Small intestine (tissue), 16 donors: ENCODE measurements at places on chromosomes 4 and X. TPM values are rescaled to one million over a fixed set of nuclear protein-coding genes. Genes with fewer than 3 reads are reported as not detected.

GRCh38 chr4:120085705-120086104 is 19.1 kb upstream of the MAD2L1 start:
- DNase-seq: no peak
- no peak overlapping the region for H3K27ac ChIP-seq
- H3K4me1 ChIP-seq: no peaks in the 10 kb centered on the region
- H3K27me3 ChIP-seq: no peaks in the 10 kb centered on the region
- no peak overlapping the region for H3K4me3 ChIP-seq

- no peaks in the 10 kb centered on the region for H3K27me3 ChIP-seq
- H3K4me3 ChIP-seq: no peak overlapping the region
- H3K4me1 ChIP-seq: no peaks in the 10 kb centered on the region
- H3K36me3 ChIP-seq: no peaks in the 10 kb centered on the region
Observed at GRCh38 chr4:172011196-172011595, 198.0 kb downstream of the GALNTL6 start.

- no peaks in the 10 kb centered on the region for H3K36me3 ChIP-seq
- H3K27me3 ChIP-seq: no peaks in the 10 kb centered on the region
- DNase-seq: no peak
- H3K4me3 ChIP-seq: no peak overlapping the region
Observed at GRCh38 chr4:158285429-158286216, 75.3 kb downstream of the TMEM144 start.

GRCh38 chr4:94714365-94715160 is 43.2 kb upstream of the BMPR1B start:
- no peaks in the 10 kb centered on the region for H3K36me3 ChIP-seq
- H3K27me3 ChIP-seq: no peaks in the 10 kb centered on the region
- DNase-seq: no peak
- H3K4me1 ChIP-seq: no peaks in the 10 kb centered on the region

DNA sequence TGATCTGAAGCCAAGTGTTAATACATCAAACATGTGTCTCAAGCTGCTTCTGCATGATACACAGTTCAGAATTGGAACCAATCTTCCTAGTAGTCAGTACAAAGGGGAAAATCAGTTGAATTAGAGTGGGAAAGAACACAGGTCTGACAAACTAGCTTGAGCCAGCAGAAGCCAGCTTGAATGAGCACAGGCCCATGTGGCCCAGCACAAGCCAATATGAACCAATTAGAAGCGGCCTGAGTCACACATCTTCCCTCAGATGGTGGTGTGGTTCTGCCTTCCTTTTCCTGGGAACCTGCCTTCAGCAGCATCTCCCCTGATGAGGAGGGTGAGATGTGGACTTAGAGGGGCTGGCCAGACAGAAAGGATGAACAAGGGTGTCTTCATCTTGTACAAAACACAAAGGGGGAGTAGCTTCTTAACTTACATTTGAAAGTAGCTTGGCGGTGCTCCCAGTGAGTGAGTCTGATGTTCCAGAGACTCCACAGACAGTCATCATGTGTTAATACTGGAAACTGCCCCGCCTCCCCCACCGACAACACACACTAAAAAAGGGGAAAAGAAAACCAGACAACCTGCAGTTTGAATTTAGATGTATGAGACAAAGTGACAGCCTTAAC is 72.0 kb downstream of the FRMPD4 start:
- no peak for DNase-seq
- H3K4me1 ChIP-seq: no peaks in the 10 kb centered on the region
- H3K4me3 ChIP-seq: no peak overlapping the region
- no peaks in the 10 kb centered on the region for H3K36me3 ChIP-seq
- H3K27ac ChIP-seq: no peak overlapping the region

GRCh38 chr4:10253765-10254164 is 137.2 kb upstream of the WDR1 start:
- no peak overlapping the region for H3K27ac ChIP-seq
- H3K36me3 ChIP-seq: no peaks in the 10 kb centered on the region
- no peaks in the 10 kb centered on the region for H3K27me3 ChIP-seq
- H3K4me3 ChIP-seq: no peak overlapping the region
- DNase-seq: no peak

DNA sequence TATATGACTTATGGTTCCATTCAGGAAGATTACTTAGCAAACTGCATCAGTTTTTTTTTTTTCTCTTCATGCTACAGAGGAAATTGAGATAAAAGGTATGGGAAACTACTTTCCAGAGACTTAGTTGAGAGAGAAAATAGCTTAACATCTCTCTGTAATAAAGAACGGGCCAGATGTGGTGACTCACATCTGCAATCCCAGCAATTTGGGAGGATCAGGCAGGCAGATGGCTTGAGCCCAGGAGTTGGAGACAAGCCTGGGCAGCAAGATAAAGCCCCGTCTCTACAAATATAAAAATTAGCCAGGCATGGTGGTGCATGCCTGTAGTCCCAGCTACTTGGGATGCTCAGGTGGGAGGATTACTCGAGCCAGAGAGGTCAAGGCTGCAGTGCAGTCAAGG is 271.2 kb upstream of the TENM3 start:
- no peak overlapping the region for H3K4me3 ChIP-seq
- DNase-seq: no peak
- no peak overlapping the region for H3K27ac ChIP-seq
- H3K36me3 ChIP-seq: no peaks in the 10 kb centered on the region
- no peaks in the 10 kb centered on the region for H3K27me3 ChIP-seq
- H3K4me1 ChIP-seq: no peaks in the 10 kb centered on the region

DNA sequence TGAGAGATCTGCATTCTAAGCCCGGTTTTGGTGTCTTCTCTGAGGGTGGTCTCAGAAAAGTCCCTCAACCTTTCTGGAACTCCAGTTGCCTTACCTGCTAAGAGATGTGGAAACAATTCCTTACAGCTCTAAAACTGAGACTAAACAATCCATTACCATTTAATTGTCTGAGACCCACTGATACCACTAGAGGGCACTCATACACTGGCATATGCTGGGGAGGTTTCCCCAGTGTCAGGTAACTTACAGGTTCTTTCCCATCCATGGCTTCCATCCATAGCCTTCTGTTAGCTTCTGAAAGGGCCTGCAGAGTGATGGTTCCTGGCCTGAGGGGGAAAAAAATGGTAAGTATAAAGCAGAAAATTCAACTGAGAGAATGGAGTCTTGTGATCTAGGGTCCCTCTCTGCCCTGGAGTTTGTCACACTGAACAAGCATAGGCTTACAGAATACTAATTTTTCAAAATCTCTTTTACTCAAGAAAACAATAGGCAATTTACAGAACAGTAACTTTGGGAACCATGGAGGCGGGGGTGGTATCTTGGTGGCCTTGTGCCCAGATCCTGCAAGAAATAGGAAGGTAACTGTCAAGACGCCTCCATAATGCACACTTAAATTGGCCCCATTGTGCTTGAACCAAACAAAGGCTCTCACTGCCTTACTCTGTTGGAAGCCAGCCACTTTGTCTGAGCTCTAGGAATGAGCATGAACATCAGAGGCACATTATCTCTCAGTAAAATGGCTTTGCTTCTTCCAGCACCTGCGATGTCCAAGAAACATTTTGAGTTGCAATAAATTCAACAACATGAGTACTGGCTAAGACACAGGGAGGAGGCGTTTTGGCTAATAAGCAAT is 236.1 kb downstream of the OPHN1 start:
- no peaks in the 10 kb centered on the region for H3K4me1 ChIP-seq
- no peak overlapping the region for H3K27ac ChIP-seq

DNA sequence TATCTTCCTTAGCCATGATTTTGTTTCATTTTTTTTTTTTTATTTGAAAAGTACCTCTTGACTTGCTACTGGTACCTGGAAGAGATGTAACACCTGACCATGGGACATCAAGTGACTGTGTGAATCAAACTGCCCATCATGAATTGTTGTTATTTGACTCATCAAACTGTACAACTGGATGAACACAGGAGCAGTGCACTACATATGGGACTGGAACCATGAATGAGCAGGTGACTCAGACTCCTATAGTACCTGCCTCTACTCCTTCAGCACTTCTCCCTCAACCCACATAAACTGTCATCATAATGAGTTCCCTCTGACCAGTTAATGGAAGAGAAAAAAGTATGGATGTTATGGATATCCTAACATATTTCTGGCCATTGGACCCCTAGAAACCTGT is 15.9 kb upstream of the UBE2D3 start:
- no peaks in the 10 kb centered on the region for H3K27me3 ChIP-seq
- H3K36me3 ChIP-seq: no peaks in the 10 kb centered on the region
- H3K27ac ChIP-seq: no peak overlapping the region
- no peak for DNase-seq
- no peak overlapping the region for H3K4me3 ChIP-seq

DNA sequence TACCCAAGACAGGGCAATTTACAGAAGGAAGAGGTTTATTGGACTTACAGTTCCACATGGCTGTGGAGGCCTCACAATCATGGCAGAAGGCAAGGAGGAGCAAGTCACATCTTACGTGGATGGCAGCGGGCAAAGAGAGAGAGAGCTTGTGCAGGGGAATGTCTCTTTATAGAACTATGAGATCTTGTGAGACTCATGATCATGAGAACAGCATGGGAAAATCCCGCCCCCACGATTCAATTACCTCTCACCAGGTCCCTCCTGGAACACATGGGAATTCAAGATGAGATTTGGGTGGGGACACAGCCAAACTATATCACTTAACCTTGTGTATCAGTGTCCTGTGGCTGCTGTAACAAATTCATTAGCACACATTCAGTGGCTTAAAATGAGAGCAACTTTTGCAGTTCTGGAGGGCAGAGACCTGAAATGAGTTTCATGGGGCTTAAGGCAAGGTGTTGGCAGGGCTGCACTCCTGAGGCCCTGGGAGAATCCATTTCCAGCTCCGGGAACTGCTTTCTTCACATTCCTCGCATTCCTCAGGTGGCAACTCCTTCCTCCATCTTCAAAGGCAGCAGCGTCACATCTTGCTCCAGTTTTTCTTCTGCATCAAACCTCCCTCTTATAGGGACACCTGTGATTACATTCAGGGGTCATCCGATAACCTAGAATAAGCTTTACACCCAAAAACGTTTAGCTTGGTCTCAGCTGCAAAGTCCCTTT is 22.3 kb upstream of the NSG1 start:
- H3K27ac ChIP-seq: no peak overlapping the region
- no peaks in the 10 kb centered on the region for H3K27me3 ChIP-seq
- no peaks in the 10 kb centered on the region for H3K4me1 ChIP-seq
- no peaks in the 10 kb centered on the region for H3K36me3 ChIP-seq
- H3K4me3 ChIP-seq: no peak overlapping the region

GRCh38 chr4:102399021-102399420 is 53.7 kb upstream of the SLC39A8 start:
- no peaks in the 10 kb centered on the region for H3K4me1 ChIP-seq
- DNase-seq: no peak
- H3K27me3 ChIP-seq: no peaks in the 10 kb centered on the region
- no peak overlapping the region for H3K4me3 ChIP-seq
- H3K36me3 ChIP-seq: no peaks in the 10 kb centered on the region

- no peak overlapping the region for H3K4me3 ChIP-seq
- no peak for DNase-seq
- no peaks in the 10 kb centered on the region for H3K4me1 ChIP-seq
- H3K27me3 ChIP-seq: no peaks in the 10 kb centered on the region
- H3K27ac ChIP-seq: no peak overlapping the region
- no peaks in the 10 kb centered on the region for H3K36me3 ChIP-seq
Observed at GRCh38 chr4:97911236-97911906, 231.9 kb downstream of the STPG2 start.

GRCh38 chr4:114684462-114684861 is 85.9 kb downstream of the UGT8 start:
- no peak overlapping the region for H3K4me3 ChIP-seq
- H3K4me1 ChIP-seq: no peaks in the 10 kb centered on the region
- H3K27ac ChIP-seq: no peak overlapping the region
- peaks cover 2% of the 10 kb centered on the region for H3K36me3 ChIP-seq
- DNase-seq: no peak
- no peaks in the 10 kb centered on the region for H3K27me3 ChIP-seq

The TEX11 gene
- 0.54 TPM for polyA plus RNA-seq

The SNX12 gene
- 54.1 TPM for polyA plus RNA-seq

The DCAF12L2 gene
- polyA plus RNA-seq: 0.12 TPM

The ADH7 gene
- 0.03 TPM for polyA plus RNA-seq

The NCAPG gene
- 2.5 TPM for polyA plus RNA-seq
